Activated CD8-positive, alpha-beta memory T cell treated with anti-CD3 and anti-CD28 coated beads, Interleukin-2, amount 10 ng/mL, durations not matched to agents 7 days and 5 days (primary cell): ENCODE measurements at places on chromosomes 16 and 17.
A peak's percentile ranks its signal among the peaks of the same experiment; 100 is the strongest.

DNA sequence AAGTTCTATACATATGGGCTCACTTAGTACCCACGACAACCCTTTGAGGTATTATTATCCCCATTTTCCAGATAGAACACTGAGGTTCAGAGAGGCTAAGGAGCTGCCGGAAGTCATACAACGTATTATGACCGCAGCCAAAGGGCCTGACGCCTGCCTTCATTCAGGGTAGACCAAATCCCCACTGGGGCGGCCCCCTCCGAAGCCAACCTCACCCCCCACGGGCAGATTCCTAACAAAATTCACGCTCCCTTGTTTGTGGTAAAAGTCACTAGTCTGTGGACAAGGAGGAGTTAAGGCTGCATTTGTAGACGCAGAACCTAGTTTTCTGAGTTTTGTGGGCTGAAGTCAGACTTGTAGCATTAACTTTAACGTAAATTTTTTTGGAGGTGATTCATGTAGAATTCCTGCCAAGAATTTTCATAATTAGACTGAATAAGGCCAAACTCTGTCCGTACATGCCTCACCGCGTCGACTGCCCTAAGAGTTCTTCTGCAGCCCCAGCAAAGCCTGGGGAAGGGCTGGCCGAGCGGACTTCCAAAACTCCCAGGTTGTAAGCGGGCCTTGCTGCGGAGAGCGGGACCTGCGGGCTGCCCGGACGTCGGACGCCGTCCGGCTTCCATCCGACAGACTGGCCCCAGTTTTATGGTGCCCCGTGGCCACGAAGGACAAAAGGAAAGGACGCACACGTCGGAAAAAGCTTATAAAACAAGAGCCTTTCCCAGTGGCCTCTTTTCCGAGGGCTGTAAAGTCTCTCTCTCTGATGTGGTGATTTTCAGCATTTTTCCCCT, 75.7 kb downstream of the NXN start:
- DNase-seq, result no peak

GRCh38 chr16:78142788-78143187, 43.3 kb downstream of the WWOX start:
- DNase-seq, result no peak

DNA sequence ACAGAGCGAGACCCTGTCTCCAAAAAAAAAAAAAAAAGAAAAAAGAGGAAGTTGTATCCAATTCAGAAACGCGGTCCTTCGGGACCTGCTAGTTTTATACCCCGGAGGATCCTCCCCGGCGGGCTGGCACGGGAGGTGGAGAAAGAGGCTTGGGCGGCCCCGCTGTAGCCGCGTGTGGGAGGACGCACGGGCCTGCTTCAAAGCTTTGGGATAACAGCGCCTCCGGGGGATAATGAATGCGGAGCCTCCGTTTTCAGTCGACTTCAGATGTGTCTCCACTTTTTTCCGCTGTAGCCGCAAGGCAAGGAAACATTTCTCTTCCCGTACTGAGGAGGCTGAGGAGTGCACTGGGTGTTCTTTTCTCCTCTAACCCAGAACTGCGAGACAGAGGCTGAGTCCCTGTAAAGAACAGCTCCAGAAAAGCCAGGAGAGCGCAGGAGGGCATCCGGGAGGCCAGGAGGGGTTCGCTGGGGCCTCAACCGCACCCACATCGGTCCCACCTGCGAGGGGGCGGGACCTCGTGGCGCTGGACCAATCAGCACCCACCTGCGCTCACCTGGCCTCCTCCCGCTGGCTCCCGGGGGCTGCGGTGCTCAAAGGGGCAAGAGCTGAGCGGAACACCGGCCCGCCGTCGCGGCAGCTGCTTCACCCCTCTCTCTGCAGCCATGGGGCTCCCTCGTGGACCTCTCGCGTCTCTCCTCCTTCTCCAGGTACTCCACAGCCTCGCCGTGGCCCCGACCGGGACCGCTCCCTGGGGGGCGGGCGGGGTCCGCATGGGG, at the start of gene CDH3:
CDH3 (plus strand) TSS at position 596 of the 779 bp plus-strand sequence; CDS start at position 666, 70 bp downstream.
- DNase-seq, result no peak

DNA sequence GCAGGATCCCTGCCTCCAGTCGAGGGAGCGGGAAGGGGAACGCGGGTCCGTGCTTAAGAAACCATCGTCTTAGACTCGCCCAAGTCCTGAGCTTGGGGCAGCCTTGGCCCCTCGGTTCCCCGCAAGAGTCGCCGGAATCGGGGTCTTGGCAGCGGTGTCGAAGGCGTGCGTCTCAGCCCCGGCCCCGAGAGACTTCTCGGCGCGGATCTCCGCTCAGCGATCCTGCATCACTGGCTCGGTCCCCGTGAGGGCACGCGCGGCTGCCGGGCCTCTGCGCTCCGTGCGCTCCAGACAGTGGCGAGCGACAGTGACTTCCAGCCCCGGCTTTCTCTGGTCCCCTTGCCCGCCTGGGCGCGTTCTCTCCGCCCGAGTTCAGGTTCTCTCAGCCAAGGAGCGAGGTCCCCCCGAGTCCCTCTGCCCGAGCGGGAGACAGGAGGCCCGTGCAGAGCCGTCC, 380 bp downstream of the HS3ST3A1 start:
- DNase-seq, result no peak

- no peak for DNase-seq
These were observed 51.8 kb upstream of the ACSF3 start for GRCh38 chr16:89041571-89042481.

GRCh38 chr17:75842411-75842810, 1.8 kb downstream of the UNC13D start:
- no peak for DNase-seq

DNA sequence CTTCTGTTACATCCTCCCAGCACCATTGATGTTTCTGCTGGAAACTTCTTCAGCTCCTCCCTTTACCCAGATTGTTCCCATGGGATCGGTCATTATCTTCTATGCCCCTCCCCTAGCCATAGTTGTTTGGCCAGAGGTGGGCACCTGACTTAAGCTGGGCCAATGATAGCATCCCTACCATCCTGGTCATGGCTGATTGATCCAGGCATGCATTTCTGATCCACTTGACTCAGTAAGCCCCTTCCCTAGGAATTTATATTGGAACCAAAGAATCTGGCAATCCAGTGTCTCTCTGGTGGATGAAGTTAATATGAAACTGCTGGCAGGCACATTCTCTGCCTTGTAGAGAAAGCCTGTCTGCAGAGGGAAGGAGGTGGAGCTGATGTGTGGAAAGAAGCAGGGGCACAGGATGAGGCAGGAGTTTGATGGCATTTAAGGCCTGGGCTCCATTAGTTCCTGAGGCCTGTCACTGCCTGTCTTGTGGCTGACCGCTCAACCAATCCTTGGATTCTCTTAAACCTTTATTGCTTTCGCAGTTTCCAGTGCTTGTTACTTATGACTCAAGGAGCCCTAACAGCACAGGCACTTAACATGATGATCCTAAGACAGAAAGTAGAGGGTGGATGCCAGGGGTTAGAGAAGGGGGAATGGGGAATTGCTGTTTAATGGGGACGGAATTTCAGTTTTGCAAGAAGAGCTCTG, 152.4 kb downstream of the ABCC12 start:
- no peak for DNase-seq

DNA sequence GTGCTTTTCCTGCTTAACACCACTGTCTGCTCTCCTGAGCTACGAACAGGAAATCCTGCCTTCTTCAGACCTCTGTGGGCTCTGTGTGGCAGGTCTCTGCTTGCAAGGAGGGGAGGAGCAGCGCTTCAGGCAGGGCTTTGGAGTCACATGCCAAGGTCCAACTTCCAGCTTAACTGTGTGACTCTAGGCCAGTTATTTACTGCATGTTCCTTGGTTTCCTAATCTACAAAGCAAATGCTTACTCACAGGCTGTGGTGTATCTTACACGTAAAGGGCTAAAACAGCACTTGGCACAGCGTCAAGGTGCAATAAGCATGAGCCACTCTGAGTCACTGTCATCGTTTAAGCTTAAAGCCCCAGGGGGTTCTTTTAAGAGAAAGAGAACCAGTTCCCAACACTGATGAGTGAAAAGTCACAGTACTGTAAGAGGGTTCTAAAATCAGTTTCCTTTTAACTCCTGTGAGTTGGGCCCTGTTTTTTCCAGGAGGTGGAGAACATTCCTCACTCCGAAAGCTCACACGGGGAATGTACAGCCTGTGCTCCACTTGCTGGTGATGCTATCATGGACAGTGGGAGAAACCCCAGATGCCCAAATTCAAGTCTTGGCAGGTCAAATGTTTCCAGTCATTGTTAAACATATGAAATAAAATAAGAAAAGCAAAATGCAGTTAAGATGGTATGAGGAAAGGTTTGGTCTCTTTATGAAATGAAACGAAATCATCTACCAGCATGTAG, 54.1 kb upstream of the BCAR1 start:
- peak; percentile 51 for DNase-seq

- DNase-seq, result no peak
These were observed 335.3 kb upstream of the TBX2 start for GRCh38 chr17:61064087-61064951.

- no peak for DNase-seq
These were observed 329.4 kb upstream of the CCL2 start for GRCh38 chr17:33925649-33926048.

DNA sequence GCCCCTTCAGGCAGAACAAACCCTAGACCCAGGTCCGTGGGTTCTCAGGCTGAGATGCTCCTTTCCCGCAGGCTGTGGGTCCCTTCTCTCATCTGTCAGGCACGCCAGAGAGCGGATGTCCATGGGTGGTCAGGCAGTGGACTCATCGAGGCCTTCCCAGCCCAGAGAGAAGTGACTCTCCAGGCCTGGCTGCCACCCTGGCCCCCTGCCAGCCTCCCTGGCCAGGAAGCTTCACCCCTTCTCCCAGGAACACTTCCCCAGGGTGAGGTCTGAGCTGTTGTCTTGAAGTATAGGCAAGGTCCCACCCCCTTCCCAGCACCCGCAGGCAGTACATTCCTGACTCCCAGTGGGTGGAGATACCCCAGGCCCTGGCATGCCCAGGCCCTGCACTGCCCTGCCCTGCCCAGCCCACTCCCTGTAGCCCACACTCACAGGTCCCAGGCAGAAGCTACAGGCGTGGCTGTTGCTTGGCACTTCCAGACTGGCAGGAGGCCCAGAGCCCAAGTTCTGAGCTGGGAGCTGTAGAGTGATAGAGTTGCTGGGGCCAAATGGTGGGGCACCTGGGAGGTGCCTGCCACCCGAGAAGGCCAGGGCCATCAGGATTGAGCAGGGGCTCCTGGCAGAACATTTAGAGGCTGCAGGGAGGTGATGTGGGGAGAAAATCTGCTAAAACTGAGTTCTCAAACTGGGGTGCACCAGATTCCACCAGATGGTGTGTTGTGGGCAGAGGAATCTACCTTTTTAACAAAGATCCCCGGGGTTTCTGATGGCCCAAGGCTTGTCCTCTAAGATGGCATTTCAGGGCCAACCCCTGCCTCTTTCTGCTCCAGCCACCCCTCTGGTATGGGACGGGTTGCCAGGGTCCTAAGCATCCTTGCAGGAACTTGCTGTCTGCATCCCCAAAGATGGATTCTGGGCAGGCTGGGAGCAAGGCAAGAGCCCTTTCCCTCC, 6.7 kb downstream of the ITGA3 start:
- DNase-seq, result no peak

DNA sequence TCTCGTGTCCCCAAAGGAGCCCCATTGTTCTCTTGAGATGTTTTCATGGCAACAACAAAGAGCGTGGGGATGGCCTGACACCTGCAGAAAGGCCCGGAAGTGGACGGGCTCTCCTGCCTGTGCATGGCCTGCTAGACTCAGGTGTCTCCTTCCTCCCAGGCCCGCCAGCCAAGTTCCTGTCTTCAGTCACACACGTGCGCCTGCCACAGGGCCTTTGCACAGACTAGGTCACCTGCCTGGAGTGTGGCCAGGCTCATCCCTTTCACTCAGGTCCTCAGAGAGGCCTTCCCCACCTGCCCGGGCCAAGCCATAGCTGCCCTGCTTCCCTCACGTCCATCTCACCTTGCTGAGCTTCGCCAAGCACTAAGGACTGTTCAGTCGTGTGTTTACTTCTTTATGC, 300.9 kb downstream of the FOXL1 start:
- DNase-seq, result no peak

DNA sequence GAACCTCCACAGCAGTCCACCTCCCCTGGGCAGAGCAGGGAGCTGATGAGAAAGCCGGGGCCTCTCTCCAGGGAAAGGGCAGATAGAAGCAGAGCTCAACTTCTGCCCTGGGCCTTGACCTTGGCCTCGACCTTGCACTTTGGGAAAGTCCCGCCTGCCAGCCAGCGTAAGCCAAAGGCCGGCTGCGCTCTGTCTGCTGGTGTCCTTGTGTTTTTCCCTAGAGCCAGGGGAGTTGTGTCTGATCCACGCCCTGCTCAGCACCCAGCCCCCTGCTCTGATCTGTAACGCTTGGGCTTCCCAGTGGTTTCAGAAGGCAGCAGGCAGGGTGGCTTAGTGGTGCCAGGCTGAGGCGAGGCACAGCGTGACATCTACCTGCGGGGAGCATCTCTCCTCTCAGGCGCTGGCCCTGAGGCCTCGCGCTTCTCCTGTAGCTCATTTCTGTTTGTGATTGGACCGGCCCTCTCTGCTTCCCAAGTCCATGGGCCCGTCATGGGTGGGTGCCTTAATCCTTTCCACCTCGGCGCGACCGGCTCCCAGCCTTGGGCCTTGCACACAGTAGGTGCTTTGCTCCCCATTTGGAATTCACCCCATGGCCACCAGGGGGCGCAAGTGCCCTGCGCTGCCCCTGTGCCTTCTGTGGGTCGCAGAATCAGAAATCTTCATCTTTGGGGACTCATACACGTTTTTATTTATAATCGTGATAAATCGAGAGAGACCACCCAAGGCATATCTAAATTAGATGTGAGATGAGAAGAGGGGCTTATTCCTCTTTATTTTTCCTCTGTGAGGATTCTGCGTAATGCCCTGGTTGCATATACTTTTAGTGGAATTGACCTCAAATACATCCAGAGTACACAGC, 24.2 kb downstream of the SGSH start:
- DNase-seq, result peak; percentile 60

DNA sequence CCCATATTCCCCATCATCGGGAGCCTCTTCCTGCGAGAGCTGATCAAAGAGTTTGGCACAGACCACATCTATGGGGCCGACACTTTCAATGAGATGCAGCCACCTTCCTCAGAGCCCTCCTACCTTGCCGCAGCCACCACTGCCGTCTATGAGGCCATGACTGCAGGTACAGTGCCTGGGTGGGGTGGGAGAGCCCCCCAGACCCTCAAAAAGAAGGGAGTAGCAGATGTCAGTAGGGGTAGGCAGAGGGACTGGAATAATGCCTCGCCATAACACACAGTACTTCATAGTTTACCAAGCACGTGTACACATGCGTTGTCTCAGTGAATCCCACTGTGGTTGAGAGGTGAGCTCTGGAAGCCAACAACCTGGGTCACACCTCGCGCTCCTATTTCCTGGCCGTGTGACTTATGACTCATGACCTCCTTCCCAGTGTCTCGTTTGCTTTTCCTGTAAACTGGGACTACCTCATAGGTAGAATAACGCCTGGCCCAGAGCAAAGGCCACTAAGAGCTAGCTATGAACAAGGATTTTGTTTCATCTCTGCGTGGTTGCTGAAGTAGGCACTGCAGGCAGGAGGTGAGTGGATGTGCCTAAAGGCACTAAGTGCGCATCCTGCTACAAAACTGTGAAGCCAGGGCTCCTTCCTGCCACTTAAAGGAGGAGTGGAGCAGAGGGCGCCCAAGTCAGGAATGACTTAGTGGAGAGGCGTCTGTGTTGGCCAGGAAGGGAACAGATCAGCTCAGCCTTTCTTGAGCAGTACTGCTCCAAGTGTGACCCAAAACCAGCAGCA, 5.2 kb downstream of the NAGLU start:
- DNase-seq, result no peak

- DNase-seq, result no peak
These were observed 184.6 kb upstream of the C17orf78 start for GRCh38 chr17:37191219-37191618.

- peak; percentile 7 for DNase-seq
These were observed 268.2 kb downstream of the STX8 start for GRCh38 chr17:9307313-9307998.
